T-helper 1 cell (primary cell): ENCODE measurements at places on chromosomes 5 and 9.

DNA sequence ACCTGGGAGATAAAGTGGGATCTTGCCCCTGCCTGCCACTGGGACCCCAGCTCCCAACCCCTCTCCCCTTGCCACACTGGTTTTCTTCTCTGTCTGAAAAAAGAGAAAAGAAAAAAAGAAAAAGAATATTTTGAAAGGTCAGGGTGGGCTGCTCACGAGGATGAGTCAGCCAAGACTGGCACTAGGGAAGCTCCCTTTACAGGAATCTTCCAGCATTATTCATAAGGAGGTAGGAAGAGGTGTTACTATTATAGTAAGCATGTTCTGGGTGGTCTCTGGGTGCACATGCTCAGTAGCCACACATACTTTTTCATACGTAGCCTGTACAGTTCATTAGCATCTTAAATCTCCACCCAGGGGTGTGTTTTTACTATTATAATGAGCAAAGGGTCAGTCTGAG lies 46.8 kb upstream of the HAND1 start:
- DNase-seq = no peak

DNA sequence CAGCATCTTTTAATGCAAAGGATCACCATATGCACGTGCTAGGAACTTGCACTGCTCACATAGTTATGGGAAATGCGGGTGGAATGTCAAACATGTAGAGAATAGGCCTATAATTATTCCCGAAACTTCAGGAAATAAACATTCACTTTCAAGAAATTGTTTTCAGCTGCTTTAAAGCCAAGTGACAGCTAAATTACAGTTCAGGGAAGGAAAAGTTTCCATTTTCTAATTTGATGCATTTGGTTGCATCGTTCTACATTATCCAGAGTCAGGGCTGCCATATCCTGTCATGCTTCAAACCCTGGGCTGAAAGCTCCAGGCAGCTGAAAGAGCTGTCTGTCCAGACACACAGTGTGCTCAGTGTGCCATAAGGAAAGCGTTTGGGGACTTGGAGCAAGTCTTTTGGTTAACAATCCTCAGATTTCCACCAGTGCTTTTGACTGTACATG lies 518.1 kb downstream of the CSNK1G3 start:
- DNase-seq = no peak

DNA sequence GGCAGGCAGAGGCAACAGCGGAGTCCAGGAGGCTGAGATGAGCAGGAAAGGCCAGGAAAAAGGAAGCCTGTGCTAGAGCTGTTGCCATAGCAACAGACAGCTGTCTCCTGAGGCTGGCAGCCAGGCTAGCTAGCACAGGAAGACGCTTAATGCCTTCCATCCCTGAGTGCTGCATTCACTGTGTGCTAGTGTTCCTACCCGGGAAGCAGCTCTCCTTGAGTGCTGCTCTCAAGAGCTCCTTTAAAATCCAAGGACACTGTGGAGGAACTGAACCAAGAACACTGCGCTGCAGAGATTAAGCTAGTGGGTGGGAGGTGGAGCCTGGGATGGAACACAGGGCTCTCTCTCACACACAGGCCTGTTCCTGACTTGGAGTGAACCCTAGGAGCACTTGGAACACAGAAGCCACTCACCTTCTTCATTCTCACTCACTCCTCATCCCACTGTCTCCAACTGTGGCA lies 53.5 kb upstream of the IL7R start:
- no peak for DNase-seq

DNA sequence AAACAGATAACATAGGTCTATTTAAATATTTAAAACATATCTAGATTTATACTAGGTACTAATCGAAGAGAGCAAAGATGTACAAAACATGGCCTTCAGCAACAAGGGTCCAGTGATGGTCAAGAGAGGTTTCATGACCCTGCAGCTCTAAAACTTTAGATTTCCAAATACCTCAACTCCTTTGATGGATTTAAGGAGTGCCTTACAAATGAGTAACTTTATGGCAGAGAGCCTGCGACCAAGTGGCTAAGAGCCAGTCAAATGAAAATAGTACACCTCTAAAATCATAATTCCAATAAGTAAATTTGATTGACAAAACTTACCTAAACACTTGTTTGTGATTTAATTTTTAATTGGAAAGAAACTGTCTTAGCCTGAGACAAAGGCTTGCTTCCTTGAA lies 4.7 kb upstream of the SH3RF2 start:
- no peak for DNase-seq

DNA sequence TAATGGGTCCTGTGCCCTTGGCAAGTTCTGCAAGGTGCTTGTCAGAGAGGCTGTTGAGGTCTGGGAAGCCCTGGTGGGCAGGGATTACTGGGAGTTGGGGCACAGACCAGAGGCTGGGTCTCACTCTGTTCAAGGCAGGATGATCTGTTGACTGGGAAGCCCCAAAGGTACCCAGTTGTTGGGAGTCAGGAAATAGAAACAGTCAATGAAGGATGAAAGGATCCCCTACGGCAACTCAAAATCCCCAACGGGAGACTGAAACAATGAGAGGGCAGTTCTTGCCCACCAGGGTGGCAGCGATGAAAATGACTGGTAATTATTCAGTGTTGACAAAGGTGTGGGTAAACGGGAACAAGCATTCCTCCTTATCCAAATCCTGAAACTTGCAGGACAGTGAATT lies 31.2 kb downstream of the BNIP1 start:
- no peak for DNase-seq

- no peak for DNase-seq
Observed at GRCh38 chr5:76691467-76692273, 24.3 kb upstream of the F2R start.

- DNase-seq = no peak
Observed at GRCh38 chr5:144167998-144168397, 2.5 kb downstream of the YIPF5 start.
